ENCODE measurements at places on chromosomes 13 and 19.

- H3K36me3 ChIP-seq, result peaks cover 10% of the 10 kb centered on the region
- peaks cover 14% of the 10 kb centered on the region for H3K4me1 ChIP-seq
- H3K4me3 ChIP-seq, result peak overlapping the region; percentile 58
- H3K27ac ChIP-seq, result no peak overlapping the region
These were observed 2.0 kb upstream of the LENG9 start for GRCh38 chr19:54465426-54466109.

- no peak overlapping the region for H3K27ac ChIP-seq
- H3K36me3 ChIP-seq, result peaks cover 2% of the 10 kb centered on the region
- peaks cover 11% of the 10 kb centered on the region for H3K4me1 ChIP-seq
- H3K4me3 ChIP-seq, result no peak overlapping the region
These were observed 125.0 kb downstream of the TNFRSF19 start for GRCh38 chr13:23695196-23695595.

GRCh38 chr13:97188207-97188606 is 33.9 kb upstream of the MBNL2 start:
- H3K4me3 ChIP-seq, result no peak overlapping the region
- peaks cover 12% of the 10 kb centered on the region for H3K27me3 ChIP-seq
- DNase-seq, result no peak
- H3K4me1 ChIP-seq, result no peaks in the 10 kb centered on the region

DNA sequence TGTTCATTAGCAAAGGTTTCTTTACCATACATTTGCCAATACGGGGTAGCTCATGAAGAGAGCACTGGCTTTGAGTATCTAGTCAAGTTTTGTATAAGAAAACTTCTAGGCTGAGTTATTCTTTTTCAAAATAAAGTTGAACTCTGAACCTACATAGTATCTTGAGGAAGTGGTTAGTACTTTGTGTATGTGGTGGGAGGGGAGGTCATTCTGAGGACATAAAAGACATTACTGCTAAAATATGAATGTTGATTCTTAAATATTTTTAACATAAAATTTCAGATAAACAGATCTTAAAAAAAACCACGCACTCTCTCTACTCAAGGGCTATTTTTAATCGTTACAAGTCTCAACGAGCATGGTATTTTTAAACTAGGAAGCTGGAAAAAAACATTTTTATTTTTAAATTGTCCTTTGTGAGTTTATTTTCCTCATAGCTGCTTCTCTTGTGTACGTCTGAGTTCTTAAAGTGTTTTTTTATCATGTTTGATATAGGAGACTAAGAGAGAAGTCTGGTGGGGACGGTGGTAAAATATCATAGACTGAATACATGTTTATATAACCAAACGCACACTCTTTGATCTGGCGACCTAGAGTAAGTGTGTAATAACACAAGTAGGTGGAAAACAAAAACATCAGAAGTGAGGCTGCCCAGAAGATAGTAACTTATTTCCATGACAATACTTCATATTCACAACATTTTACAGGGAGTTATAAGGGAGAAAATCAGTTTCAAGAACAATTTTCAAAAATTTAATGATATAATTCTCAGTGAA is 118.0 kb upstream of the POSTN start:
- H3K36me3 ChIP-seq, result no peaks in the 10 kb centered on the region
- no peaks in the 10 kb centered on the region for H3K4me1 ChIP-seq
- H3K27me3 ChIP-seq, result no peaks in the 10 kb centered on the region
- DNase-seq, result no peak

DNA sequence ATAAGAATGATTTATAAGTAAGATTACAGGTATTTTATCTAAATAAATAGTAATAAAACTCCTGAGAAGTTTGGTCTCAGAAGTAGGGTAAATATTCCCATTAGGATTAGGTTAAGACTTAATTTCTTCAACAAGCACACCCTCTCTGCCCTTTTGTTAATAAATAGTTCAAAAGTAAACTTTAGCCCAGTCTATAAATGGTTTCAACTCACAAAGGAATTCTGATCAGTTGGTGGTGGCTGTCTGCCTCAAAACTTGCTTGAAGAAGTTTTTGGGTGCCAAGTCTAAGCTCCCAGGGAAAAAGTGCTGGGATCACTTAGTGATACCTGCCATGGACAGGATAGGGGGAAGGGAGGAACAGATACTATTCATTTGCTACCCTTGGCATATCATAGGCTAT is 22.9 kb downstream of the MBNL2 start:
- no peak overlapping the region for H3K27ac ChIP-seq
- no peaks in the 10 kb centered on the region for H3K36me3 ChIP-seq
- no peaks in the 10 kb centered on the region for H3K27me3 ChIP-seq
- H3K4me3 ChIP-seq, result no peak overlapping the region
- peaks cover 4% of the 10 kb centered on the region for H3K4me1 ChIP-seq
